ENCODE measurements at places on chromosomes 3 and 15. TPM values are rescaled to one million over a fixed set of nuclear protein-coding genes. Genes with fewer than 3 reads are reported as not detected.

GRCh38 chr15:52778457-52778856 is 11.7 kb downstream of the ONECUT1 start:
- no peaks in the 10 kb centered on the region for H3K36me3 ChIP-seq
- no peak for DNase-seq
- no peak overlapping the region for H3K4me3 ChIP-seq
- H3K27me3 ChIP-seq, result peaks cover 23% of the 10 kb centered on the region

DNA sequence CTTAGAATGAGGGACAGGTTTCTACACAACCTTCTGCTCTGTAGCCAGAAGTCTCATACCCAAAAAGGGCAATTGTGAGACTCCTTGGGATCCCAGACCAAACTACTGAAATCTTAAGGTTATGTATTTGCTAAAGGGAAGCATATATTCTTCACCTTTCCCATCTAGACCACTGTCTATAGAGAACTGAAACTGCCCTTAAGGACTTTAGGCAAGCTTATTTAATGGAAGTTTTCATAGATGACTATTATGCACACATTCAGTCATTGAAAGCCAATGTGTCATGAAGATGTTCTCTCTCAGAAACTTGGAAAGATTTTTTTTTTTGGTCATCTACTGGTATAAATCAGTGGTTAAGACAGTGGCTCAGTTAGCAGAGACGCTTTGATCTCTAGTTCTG is 365.3 kb downstream of the MCTP2 start:
- no peak overlapping the region for H3K27ac ChIP-seq
- no peaks in the 10 kb centered on the region for H3K36me3 ChIP-seq
- no peak for DNase-seq
- H3K27me3 ChIP-seq, result no peaks in the 10 kb centered on the region

- no peak overlapping the region for H3K27ac ChIP-seq
- no peaks in the 10 kb centered on the region for H3K27me3 ChIP-seq
- DNase-seq, result peak; percentile 72
- H3K4me1 ChIP-seq, result peaks cover 4% of the 10 kb centered on the region
Observed at GRCh38 chr3:184512621-184513020, 49.0 kb upstream of the EPHB3 start.

GRCh38 chr15:65902373-65902772 is 33.1 kb downstream of the RAB11A start:
- peaks cover 68% of the 10 kb centered on the region for H3K36me3 ChIP-seq
- H3K4me3 ChIP-seq, result no peak overlapping the region
- peak; percentile 89 for DNase-seq
- no peaks in the 10 kb centered on the region for H3K27me3 ChIP-seq

DNA sequence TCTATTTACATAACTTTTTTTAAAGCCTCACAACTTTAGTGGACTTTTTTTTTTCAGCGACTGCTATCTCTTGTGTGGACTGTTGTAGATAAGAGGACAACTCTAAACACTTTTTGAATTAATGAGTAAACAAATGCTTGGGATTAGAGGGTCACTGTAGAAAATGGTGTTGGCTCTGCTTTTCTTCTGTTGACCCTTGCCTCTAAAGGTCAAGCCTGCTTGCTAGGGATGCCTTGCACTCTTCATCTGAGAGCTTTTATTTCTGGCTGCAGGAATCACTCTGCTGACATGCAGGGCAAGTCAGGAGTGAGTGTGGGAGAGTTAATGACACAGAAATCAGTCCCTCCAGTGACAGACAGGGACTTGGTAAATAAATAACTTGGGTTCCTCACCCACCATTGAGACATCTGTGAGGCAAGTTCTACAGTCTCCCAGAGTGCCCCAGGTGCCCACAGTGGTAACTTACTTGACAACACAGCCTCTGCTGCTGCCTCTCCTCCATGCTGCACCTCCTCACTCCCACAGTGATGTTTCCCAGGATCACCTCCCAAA is 390.1 kb downstream of the IL20RB start:
- H3K36me3 ChIP-seq, result no peaks in the 10 kb centered on the region
- H3K4me3 ChIP-seq, result no peak overlapping the region
- no peak for DNase-seq
- H3K27ac ChIP-seq, result no peak overlapping the region

DNA sequence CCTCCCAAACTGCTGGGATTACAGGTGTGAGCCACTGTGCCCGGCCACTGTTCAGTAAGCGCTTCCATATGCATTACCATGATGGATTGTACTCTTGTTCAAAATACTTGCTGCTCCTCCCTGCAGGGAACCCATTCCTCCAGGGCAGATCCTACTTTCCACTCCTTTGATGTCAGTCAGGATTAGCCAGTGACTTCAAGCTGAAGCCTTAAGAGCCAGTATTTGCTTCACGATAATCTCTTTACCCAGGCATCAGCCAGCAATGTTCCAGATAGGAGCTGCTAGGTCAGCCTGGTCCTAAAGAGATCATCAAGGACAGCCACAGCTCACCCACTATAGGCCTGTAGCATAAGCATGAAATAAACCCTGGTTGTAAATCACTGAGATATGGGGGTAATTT is 96.5 kb upstream of the UBE2E2 start:
- H3K27ac ChIP-seq, result no peak overlapping the region
- DNase-seq, result no peak
- no peak overlapping the region for H3K4me3 ChIP-seq
- H3K27me3 ChIP-seq, result no peaks in the 10 kb centered on the region
- no peaks in the 10 kb centered on the region for H3K36me3 ChIP-seq

DNA sequence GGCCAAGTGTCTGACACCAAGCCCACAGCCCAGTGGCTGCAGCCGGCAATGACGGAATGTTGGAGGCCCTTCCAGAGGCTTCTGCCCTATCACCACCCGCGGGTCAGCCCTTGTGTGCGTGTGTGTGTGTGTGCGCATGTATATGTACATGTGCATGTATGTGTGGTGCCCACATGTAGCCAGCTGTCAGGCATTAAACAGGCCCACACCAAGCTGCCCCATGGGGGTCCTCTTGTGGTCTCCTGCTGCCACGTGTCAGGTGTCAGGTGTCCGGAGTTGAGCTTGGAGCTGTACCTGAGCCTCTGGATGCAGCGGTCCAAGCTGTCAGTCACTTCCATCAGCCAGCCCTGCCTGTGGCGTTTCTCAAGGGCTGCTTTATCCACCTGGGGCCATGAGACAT is 13.9 kb downstream of the UROC1 start:
- no peaks in the 10 kb centered on the region for H3K36me3 ChIP-seq
- no peak overlapping the region for H3K27ac ChIP-seq
- no peak for DNase-seq
- no peak overlapping the region for H3K4me3 ChIP-seq
- no peaks in the 10 kb centered on the region for H3K4me1 ChIP-seq
- H3K27me3 ChIP-seq, result no peaks in the 10 kb centered on the region

DNA sequence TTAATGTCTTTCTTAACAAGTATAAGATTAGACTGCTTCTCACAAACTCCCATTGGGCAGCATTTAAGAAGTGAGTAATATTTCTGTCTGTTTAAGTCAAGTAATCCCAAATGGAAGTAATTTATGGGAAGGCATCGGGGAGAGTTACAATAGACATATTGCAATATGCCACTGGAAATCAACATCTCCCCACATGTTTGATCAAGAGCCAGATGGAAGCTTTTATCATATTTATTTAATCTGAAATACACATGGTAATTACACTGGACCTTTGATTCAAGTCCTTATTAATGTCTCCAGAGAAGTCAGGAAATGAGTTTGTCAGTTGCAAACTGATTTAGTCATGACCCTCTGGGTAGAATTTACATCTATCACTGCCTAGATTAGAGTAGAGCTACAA is 943.8 kb downstream of the VGLL3 start:
- no peaks in the 10 kb centered on the region for H3K27me3 ChIP-seq
- no peaks in the 10 kb centered on the region for H3K36me3 ChIP-seq
- H3K4me3 ChIP-seq, result no peak overlapping the region
- DNase-seq, result no peak

DNA sequence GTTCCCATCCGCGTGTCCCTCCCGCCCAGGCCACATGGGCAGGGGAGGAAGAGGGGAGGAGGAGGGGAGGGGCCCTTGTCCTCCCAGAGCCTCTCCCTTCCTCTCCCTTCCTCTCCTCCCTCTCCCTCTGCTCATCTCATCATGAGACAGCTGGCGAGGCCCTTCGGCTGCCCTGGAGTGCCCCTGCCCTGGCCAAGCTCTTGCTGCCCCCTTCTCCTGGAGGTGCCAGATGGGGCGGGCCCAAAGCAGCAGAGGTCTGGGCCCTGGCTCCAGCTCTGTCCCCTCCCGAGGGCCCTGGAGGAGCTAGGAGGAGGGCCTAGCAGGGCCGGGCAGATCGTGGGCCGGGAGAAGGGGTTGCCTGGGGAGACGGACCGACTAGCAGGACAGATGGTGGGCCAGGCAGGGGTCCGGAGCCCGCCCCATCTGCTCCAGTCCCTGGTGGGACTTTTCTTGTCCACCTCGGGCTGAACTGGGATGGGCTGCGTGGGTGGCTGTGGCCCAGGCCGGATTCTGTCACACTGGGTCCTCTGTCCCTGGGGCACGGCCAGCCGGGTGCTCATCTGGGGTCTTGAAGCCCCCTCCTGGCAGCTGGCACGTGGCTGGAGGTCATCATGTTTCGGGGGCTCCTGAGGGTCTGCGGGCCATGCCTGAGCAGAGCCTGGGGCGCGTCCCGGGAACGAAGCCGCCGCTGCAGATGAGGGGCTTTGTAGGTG is 183.4 kb downstream of the GOLGA6L6 start:
- H3K27ac ChIP-seq, result no peak overlapping the region
- H3K4me3 ChIP-seq, result no peak overlapping the region
- no peaks in the 10 kb centered on the region for H3K27me3 ChIP-seq
- H3K4me1 ChIP-seq, result no peaks in the 10 kb centered on the region

GRCh38 chr3:131714585-131715220 is 211.9 kb upstream of the MRPL3 start:
- no peak overlapping the region for H3K27ac ChIP-seq
- DNase-seq, result no peak
- H3K36me3 ChIP-seq, result no peaks in the 10 kb centered on the region
- no peaks in the 10 kb centered on the region for H3K27me3 ChIP-seq
- H3K4me3 ChIP-seq, result no peak overlapping the region
- H3K4me1 ChIP-seq, result no peaks in the 10 kb centered on the region

DNA sequence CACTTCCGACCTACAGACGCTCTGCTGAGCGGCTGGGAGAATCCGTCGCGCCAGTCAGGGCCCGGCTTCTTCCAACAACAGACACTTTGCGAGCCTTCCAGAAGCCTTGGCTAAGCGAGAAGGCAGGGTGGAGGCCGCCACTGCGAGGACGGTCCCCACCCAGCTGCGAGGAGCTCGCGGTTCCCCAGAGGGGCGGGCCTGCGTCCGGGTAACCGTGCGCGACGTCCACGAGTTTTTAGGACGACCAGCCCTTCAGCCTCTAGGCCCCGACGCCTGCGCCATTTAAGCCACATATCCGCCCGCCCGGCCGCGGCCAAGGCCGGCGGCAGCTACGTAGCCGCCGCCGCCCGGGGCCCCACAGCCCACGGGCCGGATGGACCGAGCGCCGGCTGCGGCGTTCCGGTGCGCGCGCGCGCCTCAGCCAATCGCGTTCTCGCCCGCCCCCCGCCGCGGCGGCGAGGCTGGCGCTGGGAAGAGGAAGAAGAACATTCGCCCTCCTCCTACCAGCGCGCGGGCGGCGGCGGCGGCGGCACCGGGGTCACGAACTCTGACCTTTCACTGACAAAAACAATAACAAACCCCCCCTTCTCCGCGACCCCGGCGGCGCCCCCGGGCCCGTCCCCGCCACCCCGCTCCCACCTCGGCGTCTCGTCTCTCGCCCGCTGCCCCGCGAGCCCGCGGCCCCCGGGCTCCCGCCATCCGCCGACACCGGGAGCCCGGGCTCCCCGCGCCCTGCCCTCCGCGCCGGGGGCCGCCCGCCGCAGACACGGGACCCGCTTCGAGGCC is at the start of gene NR2C2:
Gene NR2C2 (plus strand): TSS at position 484 of the 786 bp plus-strand sequence. CDS start 56,332 bp downstream, outside the sequence.
- no peaks in the 10 kb centered on the region for H3K27me3 ChIP-seq
- peak; percentile 94 for DNase-seq
- peaks cover 9% of the 10 kb centered on the region for H3K36me3 ChIP-seq
- H3K4me1 ChIP-seq, result peaks cover 30% of the 10 kb centered on the region
- H3K4me3 ChIP-seq, result peak within 1 kb of the TSS; percentile 96

DNA sequence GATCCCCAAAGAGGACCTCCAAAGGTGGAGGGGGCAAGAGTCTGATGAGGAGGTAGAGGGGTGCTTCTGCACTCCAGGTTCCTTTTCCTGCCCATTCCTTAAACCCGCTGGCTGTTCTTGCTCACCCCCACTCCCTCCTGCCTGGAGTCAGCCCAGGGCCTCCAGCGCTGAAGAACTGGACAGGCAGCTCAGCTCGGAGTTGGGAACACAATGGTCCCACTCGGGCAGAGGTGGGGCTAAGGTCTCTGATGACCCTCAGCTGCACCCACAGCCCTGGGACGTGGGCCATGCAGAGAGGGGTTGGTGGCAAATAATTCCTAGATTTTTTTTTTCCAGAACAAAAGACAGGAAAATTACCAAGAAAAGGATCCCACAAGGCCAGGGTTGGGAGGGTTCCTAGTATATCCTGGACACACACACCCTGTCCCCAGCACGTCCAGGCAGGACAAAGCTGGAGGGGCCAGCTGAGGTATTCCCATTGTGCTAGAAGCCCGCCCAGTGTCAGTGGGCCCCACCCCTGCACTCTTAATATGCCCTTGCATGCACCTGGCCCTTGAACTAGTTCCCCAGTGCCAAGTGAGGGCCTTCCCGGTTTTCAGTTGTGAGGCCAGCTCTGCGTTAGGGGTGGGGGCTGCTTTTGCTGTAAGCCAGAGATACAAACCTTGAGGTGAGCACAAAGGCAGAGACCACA is 22.1 kb upstream of the IP6K2 start:
- peaks cover 44% of the 10 kb centered on the region for H3K4me1 ChIP-seq
- no peaks in the 10 kb centered on the region for H3K27me3 ChIP-seq
- peak overlapping the region; percentile 72 for H3K27ac ChIP-seq
- DNase-seq, result no peak

DNA sequence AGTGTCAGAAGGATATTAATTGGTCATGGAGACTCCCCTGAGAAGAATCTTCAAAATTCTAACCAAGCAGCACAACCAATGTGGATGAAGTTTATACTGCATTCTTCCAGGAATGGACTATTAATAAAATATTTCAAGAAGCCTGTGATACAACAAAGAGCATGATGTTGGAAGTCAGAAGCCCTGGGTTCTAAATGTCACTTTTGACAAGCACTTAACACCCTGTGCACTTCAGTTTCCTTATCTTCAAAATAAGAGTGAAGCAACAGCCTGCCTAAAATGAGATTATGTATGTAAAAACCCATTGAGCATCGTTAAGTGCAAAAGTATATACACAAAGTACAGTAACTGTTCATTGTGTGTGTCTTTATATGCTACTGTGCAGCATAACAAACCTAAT is 369.4 kb downstream of the NTRK3 start:
- no peaks in the 10 kb centered on the region for H3K4me1 ChIP-seq
- DNase-seq, result no peak
- no peaks in the 10 kb centered on the region for H3K27me3 ChIP-seq
- H3K27ac ChIP-seq, result no peak overlapping the region

Gene GADL1
- 3.0 TPM for total RNA-seq

Gene IMPG2
- 0.83 TPM for total RNA-seq

Gene DOCK3
- total RNA-seq, result 5.5 TPM

Gene CILP
- 40.4 TPM for total RNA-seq

Gene DGKG
- total RNA-seq, result 114 TPM

Gene FGD5
- total RNA-seq, result 15.9 TPM

Data from esophagus muscularis mucosa (tissue), 4 donors.